ENCODE measurements at places on chromosomes 1 and 21.

DNA sequence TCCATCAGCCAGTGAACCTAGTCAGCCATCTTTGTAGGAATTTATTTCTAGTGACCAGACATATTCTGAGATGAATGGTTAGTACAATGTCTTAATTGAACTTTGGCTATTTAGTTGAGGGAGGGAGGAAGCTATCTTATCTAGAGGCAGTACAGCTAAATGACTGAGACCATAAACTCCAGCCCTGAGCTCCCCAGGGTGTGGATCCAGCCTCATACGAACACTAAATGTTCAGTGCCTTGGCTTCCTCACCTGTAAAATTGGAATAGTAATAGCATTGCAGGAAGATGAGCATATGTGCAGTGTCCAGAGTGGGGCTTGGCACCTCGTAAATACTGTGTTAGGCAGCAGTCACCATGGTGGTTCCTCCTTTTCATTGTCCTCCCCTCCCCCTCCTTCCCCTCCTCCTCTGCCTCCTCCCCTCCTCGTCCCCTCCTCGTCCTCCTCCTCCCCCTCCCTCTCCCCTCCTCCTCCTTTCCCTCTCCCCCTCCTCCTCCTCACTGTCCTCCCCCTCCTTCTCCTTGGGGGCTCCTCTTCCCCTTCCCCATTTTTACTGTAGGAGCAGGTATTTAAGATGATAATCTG, 108.2 kb downstream of the GALNT2 start:
- no peak for DNase-seq

DNA sequence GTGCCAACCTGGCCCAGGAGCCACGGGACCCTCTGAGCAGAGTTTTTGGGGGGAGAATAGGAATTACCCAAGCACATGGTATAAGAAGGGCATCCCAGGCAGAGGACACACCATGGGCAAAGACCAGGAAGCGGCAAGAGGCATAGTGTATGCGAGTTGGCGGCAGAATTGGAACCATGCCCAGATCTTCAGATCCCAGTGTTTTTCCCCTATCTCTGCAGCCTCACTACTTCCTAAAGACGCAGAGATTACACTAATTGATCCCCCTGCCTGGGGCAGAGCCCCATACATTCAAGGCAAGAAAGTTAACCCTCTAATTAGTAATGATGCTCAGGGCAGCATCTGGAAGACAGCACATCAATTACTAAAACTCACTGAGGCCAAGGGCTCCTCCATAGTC, 48.2 kb downstream of the SYT2 start:
- no peak for DNase-seq

DNA sequence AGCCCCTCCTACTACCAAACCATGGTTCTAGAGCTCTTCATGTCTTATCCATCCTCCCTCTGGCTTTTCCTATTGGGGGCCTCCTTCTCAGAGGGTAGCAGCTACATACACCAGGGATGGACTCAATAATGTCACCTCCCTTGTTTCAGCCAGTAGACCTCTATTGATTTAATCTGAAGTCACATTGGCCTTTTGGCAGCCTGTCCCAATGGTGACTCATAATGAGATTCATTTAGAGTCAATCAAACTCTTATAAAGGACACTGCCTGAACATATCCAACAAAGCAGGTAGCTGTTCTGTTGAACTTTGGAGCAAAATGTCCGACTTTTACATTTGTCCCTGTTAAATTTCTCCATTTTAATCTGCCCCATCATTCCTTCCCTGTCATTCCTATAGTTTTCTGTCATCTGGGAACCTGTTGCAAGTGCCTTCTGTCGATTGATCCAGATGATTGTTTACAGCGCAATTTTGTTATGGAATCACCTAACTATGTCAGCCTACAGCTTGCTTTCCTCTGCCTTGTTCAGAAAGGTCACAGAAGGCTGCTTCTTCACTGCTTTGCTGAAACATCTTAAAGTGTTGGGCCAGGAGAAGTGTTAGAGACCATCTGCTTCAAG, 105.9 kb downstream of the ETS2 start:
- no peak for DNase-seq

DNA sequence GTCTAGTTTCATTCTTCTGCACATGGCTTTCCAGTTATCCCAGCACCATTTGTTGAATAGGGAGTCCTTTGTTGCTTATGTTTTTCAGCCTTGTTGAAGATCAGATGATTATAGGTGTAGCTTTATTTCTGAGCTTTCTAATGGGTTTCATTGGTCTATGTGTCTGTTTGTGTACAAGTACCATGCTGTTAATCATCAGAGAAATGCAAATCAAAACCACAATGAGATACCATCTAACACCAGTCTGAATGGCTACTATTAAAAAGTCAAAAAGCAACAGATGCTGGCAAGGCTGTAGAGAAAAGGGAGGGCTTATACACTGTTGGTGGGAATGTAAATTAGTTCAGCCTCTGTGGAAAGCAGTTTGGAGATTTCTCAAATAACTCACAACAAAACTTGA, 321.5 kb upstream of the PTBP2 start:
- DNase-seq = no peak

All from cortex of kidney (tissue), 1 donor.